ENCODE measurements at places on chromosomes 1 and 21.

DNA sequence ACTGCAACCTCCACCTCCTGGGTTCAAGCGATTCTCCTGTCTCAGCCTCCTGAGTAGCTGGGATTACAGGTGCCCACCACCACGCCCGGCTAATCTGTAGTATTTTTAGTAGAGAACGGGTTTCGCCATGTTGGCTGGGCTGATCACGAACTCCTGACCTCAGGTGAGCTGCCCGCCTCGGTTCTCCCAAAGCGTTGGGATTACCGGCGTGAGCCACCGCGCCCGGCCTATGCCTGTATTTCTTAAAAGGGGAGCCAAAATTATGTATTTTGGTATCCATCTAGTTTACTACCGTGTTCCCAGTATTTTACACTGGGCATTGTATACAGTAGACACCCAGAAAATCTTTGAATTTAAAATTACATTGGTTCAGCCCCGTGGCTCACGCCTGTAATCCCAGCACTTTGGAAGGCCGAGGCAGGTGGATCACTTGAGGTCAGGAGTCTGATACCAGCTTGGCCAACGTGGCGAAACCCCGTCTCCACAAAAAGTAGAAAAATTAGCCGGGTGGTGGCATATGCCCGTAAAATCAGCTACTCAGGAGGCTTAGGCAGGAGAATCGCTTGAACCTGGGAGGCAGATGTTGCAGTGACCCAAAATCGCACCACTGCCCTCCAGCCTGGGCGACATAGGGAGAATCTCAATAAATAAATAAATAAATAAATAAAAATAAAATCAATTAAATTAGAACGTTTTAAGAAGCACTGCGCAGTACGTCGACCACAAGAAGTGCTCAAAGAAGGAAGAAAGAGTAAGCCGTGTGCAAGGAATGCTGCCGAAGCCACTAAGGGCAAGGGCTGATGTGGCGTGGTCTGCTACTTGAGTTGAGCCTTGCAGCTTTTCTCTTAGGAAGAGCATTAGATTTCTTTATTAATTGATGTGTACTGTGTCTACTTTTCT is 1.5 kb upstream of the THRAP3 start:
- no peak for DNase-seq

DNA sequence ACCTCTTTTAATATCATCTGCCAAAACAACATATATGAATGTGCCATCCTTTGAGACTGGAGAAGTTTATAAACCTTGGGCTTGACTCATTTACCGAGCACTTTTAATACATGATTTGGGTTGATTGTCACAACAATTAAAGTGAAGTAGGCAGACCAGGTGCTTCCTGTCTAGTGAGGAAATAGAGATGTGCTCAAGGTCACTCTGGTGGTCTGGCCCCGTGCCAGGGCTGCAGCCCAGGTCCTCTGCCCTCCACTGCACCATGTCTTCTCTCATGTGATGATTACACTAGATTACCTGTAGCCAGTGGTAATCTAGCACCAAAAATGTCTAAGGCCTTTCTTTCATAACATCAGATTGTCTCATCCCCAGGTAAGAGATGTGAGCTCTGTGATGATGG is 61.8 kb upstream of the LAMC2 start:
- DNase-seq = no peak

GRCh38 chr21:25296252-25296651 is 311.0 kb downstream of the MRPL39 start:
- DNase-seq = no peak

DNA sequence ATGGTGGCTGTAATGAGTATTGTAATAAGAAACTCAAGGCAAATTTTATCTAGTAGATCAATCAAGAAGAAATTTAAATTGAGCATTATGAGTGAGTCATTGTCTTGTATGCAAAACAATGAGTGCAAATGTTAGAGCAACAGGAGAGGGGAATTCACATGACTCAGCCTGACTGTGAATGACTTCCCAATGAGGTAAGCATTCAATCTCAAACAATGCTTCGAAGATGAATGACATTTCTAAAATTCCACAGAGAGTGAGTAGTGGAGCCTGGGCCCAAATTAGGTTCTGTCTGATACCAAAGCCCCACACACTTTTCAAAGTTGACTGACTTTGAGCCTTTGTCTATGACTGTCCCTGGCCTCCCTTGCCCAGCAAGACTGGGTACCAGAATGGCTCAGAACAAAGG is 738.0 kb downstream of the PTPRU start:
- DNase-seq = no peak

DNA sequence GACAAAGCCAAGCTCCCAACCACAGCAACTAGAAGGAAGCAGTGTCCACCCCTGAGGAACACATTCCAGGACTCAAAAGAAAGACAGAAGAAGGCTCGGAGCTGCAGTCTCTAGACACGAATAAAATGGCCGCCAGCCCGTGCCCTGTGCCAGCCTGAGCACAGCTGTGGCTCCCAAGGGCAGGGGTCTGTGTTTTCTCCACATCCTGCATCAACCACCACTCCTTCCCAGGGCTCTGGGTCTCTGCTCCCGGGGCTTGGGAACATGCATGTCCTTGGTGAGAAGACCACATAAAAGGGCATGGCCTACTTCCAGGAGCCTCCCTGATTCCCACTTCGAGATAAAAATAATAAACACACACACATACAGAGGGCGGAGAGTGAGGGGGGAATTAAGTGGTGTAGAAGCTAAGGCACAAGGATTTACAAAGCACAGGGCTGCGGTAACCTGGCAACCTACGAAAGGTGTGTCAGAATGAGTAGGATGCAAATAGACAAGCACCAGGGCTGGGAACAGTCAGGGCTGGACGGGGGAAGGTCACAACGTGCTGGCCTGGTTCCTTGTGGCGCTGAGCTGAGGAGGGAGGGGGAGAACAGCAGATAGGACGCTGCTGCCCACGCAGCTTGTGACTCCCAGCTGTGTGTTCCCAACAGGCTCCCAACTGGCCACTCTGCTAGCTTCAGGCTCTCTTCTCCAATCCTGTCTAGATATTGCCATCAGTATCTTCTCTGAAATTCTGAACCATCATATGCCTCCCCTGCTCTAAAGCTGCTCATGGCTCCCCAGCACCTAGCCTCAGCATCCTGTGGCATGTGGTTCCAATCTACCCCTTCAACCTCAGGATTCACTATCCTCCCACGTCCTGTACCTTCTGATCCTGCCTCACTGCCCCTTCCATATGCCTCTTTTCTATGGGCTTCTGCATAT is 72.5 kb downstream of the CD34 start:
- DNase-seq = no peak

- no peak for DNase-seq
Observed at GRCh38 chr1:8905582-8906191, 27.2 kb upstream of the ENO1 start.
